ENCODE measurements at places on chromosomes 6 and 20.

DNA sequence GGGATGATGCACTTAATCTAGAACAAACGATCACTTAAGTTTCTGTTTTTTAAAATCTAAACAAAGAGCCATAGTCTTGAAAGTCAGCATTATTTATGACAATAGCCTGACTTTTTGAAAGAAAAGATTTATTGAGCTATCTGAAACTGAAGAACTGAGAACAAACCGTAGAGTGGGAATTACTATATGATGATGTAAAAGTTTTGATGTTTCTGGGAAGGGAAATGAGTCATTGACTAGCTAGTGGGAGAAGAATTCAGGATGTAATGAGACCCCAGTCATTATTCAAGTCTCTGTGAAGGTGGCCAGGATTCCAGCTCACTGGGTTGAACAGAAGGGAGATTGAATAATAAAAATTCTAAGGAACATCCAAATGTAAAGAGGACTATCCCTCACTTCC, 83.4 kb upstream of the FABP7 start:
- DNase-seq = no peak

GRCh38 chr6:139369068-139369467, 5.4 kb downstream of the CITED2 start:
- DNase-seq = no peak

DNA sequence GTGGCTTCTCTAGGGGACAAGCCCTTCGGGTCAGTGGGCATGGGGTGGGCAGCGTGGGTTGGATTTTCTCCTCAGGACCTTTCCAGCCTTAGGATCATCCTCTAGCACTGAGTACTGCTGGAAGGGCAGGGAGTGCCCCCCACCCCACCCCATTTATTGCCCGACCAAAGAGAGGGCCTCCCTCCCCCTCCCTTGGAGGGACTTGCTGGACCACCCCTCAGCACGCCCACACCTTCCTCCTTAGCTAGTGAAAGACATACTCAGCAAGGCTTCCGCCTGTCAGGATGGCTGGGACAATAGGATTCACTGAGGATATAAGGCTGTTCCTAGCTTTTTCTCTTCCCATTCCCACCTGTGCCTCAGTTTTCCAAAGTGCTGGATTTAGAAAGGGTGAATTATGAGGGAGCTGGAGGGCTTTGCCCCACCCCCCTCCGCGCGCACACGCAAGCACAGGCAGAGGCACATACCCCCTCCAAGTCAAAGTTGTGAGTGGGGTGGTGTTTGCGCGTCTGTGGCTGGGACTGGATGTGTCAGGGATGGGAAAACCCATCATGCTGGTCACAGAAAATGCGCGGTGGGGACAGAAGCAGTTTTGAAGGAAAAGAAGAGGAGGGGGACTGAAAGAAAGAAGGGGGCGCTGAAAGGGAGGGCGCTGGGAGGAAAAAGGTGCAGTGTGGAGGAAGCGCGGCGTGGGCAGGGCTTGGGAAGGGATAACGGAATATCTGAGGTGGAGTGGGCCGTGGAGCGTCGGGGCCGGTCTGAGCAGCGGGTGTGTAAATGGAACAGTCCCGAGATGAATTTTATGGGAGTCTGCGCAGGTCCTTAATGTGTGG, 693 bp upstream of the SLC29A1 start:
- DNase-seq = no peak

DNA sequence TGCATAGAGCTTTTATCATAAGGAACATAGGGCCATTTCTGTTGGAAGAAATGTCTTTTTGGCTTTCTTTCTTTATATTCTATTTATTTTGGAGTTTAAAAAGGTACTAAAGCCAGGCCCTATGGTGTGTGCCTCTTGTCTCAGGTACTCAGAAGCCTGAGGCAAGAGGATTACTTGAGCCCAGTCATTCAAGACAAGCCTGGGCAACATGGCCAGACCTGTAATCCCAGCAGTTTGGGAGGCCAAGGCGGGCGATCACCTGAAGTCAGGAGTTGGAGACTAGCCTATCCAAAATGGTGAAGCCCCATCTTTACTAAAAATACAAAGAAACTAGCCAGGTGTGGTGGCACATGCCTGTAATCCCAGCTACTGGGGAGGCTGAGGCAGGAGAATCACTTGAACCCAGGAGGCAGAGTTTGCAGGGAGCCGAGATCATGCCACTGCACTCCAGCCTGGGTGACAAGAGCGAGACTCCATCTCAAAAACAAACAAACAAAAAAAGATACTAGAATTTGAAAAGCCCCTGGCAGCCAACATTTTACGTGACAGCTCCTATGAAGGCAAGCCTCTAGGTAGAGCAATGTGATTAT, 80.0 kb downstream of the CBFA2T2 start:
- DNase-seq = no peak

DNA sequence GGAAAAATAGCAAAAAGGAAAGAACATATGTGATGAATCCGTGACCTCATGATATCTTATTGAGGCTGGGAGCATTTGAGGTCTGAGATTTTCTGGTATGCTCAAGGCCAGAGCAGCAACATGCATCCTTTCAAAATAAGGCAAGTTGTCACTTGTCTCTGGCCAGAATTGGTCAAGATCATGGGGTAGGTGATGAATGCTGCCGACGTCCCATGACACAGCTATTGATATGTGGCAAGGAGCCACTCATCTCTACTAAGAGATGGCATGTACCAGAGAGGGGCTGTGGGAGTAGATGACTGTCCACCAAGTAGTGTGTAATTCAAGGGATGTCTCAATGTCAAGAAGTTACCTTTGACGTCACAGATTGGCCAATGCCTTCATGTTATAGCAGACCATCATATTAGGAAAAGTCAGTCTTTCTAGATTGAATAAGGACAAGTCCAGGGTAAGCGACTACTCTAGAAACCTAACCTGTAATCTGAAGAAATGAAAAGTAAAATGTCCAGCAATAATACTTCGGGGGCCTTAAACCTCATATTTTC, 527.4 kb downstream of the BMP2 start:
- no peak for DNase-seq

GRCh38 chr6:72365773-72366172, 256.1 kb upstream of the KCNQ5 start:
- DNase-seq = no peak

Data from cortex of kidney (tissue), 1 donor.